Cardiac fibroblast (primary cell): ENCODE measurements at places on chromosomes 2 and 18.
A peak's percentile ranks its signal among the peaks of the same experiment; 100 is the strongest.

DNA sequence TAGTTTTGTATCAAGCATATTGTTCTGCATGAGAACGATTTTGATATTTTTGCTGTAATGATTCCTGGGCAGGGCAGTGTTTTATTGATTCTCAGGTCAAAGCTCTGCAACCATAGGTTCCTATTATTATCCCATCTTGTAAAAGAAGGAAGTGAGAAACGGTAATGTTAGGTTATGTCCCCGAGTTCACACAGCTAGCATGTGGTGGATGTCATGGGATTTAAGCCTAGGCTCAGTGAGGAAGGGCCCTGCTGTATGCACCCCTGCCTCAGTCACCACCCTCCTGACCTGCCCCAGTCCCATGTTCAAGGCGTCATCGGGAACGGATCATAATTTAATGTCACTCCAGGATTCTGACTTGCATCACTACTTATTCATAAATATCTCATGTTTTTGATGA lies 10.7 kb downstream of the ACP1 start:
- no peak for DNase-seq

GRCh38 chr18:37138456-37138855 lies 309.5 kb downstream of the KIAA1328 start:
- DNase-seq: no peak

DNA sequence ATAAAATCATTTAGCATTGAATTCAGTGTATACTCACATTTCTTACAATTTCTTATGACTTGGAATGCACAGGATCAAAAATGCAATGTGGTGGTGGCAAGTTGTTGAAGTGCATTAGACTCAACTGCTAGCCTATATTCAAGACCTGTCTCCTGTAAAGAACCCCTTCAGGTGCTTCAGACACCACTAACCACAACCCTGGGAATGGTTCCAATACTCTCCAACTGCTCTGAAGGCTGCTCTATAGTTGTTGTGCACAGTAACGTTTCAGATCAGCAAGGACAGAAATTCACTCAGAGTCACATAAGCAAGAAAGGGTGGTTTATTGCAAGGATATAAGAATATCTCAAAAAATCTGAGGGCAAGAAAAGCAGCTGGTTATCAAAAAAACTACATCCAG lies 6.5 kb downstream of the GKN1 start:
- no peak for DNase-seq

DNA sequence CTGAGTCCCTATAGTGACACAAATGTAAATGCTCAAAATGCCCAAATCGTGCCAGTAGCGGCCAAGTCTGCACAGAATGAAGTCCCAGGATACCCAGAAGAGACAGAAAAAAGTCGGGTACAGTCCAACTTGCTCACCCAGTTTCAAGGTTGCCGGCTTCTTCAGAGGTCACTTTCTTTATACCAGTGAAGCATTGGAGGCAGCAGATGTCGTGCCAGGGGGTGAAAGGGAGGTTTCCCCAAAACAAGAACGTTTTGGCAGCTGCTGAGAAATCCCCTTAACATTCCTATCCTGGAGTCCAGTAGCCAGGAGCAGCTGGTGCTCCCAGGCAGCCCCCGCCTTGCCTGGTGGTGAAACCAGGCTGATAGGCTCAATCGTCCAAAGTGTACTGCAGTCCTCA lies 58.1 kb upstream of the MCFD2 start:
- DNase-seq: no peak

DNA sequence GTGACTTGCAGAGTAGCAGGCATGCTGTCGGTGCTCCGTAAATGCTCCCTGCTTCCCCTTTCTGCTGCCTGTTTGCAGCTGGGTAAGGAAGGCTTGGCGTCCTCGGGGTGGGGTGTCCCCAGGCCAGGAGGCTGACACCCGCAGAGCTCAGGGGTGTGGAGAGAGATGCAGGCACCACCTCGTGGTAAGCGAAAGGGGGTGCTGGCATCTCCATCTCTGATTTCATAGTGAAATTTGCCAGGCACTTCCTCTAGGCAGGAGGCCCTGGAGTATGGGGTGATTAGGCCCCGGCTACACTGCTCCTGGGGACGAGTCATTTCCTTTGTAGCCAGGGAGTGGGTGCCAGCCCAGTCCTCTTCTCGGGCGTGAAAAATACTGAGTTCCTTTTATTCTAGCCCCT lies 160.4 kb downstream of the KLHL29 start:
- DNase-seq: peak; percentile 75

- no peak for DNase-seq
Observed at GRCh38 chr2:211845338-211846035, 693.1 kb downstream of the ERBB4 start.

DNA sequence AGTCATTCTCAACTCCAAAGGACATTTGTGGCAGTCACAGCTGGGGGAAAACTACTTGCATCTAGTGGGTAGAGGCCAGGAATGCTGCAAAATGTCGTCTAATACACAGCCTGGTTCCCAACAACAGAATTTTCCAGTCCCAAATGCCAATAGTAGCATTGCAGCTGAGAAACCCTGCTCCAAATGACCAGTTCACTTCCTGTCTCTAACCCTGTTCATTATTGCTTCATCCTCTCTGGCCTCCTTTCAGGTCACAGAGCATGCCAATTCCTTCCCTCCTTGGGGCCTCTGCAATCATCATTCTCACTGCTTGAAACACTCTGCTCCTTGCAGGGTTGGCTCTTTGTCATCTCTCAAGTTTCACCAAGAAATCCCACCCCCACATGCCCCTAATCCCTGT lies 139.1 kb downstream of the IRS1 start:
- peak; percentile 98 for DNase-seq

DNA sequence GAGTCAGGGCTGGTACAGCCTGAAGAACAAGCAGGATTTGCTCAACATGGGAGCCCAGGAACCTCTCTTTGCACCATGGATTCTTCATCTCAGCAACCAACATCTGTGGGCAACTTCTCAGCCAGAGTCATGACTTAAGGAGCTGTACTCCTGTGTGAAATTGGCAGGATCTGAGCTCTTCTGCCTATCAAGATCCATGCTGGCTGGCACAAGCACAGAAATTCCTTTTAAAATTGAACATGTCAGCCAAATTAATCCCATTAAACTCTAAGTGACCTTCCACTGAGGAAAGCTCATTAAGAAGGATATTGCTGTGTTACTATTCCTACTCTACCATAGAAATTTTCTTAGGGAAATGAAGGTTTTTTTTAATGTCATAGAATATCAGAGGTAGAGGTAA lies 110.5 kb upstream of the SCG2 start:
- DNase-seq: no peak

DNA sequence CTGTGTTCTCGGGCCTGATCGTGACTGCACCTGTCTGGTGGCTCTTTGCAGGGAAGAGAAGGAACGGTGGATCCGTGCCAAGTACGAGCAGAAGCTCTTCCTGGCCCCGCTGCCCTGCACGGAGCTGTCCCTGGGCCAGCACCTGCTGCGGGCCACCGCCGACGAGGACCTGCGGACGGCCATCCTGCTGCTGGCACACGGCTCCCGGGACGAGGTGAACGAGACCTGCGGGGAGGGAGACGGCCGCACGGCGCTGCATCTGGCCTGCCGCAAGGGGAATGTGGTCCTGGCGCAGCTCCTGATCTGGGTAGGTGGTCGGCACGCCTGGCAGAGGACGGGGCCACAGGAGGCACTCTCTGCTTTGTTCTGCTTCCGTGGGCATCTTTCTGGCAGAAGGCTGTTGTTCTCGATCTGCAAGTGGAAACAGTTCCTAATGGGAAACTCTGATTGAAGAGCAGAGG lies 48.0 kb downstream of the GBX2 start:
- no peak for DNase-seq

DNA sequence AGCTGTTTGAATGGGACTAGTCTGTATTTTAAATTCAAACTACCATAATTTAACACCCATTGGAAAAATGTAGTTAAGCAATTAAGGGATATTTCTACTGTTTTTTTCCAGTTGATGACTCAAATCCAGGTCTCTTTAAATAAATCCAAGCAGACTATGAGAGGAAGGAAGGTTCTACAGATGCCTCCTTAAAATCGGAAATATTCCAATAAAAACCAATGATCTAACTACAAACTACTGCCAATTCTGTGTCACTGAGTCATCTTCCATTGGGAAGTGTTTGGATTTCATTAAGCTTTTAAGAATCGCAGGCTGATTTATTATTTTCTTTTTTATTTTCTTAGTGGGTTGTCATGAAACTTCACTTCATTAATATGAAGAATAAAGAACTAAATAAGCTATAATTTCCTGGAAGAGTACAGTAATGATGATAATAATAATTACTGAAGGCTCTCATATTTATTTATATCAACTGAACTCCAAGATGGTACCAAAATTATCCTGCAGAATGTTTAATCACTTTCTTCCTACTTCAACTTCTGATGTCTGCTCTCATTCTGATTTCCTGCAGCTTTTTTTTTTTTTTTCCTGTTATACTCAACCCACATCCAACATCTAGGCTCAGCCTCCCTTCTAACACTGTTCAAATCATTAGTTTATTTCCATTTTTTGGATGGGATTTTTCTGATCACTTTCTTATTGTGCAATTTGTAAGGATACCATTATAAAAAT lies 166.3 kb upstream of the FN1 start:
- peak; percentile 69 for DNase-seq

DNA sequence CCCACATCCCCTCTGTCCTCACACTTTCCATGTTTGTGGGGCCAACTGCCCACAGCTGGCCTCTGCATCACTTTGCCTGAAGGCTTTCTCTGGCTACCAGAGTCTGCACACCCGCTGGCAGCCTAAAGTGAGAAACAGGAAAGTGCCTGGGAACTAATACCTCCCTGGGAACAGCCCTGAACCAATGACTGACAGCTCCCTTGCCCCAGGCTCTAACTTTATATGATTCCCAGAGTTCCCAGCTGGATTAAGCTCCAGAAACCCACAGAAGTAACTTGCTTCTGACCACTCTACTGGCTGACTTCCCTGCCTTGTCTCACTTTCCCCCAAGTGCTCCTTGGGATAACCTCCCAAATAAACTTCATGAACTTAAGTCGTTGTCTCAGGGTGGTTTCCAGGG lies 159.6 kb upstream of the LMAN1 start:
- DNase-seq: no peak

GRCh38 chr2:857081-857480 lies 93.6 kb upstream of the SNTG2 start:
- no peak for DNase-seq

GRCh38 chr2:22406625-22407024 lies 978.4 kb upstream of the KLHL29 start:
- no peak for DNase-seq

DNA sequence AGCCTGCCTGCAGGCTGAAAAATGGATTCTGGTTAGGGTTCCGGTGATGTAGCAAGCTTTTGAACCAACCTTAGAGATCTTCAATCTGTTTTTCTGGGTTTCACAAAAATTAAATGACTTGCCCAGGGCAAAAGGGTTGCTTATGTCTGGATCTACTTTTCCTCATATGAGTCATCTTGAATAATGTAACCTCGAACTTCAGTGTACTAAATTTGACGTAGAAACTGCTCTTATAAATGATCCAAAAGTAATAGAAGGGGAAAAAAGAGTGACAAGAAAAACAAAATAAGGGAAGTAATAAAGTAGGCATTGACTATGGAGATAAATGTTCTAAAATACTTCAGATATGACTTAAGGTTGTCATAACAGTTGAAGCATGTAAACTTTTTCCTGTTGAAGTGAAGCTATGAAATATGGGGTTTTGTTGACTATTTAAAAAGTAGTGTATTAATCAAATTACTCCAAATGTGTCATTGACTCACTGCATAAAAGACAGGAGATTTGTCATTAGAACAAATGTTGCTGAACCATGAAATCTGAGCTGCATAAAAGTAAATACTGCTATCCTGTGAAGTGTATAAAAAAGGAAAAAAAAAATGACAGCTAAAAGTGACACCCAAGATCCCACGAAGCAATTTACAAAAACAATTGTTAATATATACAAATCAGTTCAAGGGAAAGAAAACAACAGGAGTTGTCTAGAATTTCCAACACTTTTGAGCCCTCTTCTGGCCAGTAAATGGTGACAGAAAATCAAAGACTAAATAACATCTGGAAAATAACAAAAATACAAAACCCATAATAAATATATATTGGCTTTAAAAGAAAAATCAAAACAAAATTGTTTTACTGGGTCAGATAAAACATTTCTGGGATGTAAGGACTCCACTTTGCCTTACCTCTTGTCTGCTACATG lies 103.6 kb upstream of the SERPINE2 start:
- DNase-seq: peak; percentile 83

- no peak for DNase-seq
Observed at GRCh38 chr2:128285329-128285931, 33.2 kb downstream of the HS6ST1 start.

DNA sequence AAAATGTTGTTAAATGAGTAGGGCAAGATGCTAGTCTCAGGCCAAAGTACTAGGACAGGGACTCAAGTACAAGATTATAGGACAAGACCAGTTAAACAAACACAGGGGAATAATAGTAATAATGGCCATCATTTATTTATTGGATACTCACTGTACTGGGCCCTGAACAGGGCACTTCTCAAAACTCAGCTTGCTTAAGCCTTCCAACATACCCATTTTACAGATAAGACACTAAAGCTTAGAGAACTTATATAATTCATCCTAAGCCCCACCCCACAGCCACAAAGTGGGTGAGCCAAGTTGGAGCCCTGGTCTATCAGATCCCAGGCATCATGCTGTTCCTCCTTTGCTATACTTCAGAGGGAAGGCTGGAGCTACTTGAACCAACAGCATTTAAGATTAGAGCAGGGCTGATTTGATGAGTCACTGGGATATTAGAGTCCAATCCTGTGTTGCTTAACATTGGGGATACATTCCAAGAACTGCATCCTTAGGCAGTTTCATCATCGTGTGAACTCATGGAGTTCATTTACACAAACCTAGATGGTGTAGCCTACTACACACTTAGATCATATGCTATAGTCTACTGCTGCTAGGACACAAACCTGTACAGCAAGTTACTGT lies 153.6 kb downstream of the MTCL1 start:
- peak; percentile 97 for DNase-seq

GRCh38 chr2:240570531-240571313 lies 2.4 kb downstream of the RNPEPL1 start:
- DNase-seq: no peak
